ENCODE measurements at places on chromosomes 16 and 17. TPM values are rescaled to one million over a fixed set of nuclear protein-coding genes. Genes with fewer than 3 reads are reported as not detected.

NLRP1 gene
- total RNA-seq = 57.1 TPM

KRT10 gene
- total RNA-seq = 14.5 TPM

TMC6 gene
- 15.2 TPM for total RNA-seq

PRMT7 gene
- 91.5 TPM for total RNA-seq

WSCD1 gene
- 87.2 TPM for total RNA-seq

EVPLL gene
- 0.33 TPM for total RNA-seq

FOXF1 gene
- 0.77 TPM for total RNA-seq

SNX20 gene
- 0.16 TPM for total RNA-seq

GPR139 gene
- total RNA-seq = 0.38 TPM

RAPGEFL1 gene
- 16.2 TPM for total RNA-seq

KREMEN2 gene
- 1.6 TPM for total RNA-seq

IKZF3 gene
- 0.55 TPM for total RNA-seq

NEUROD2 gene
- total RNA-seq = 3.7 TPM

TMEM238L gene
- not detected for total RNA-seq

SEPTIN12 gene
- not detected for total RNA-seq

RDM1 gene
- 0.99 TPM for total RNA-seq

SGSH gene
- 20.3 TPM for total RNA-seq

OR1F1 gene
- total RNA-seq = not detected

RPH3AL gene
- 7.3 TPM for total RNA-seq

PRSS22 gene
- 1.2 TPM for total RNA-seq

VMO1 gene
- 2.3 TPM for total RNA-seq

IL17C gene
- total RNA-seq = not detected

TBC1D16 gene
- 39.0 TPM for total RNA-seq

CDRT15 gene
- total RNA-seq = not detected

RASL10B gene
- 4.1 TPM for total RNA-seq

STXBP4 gene
- total RNA-seq = 128 TPM

ADAMTS18 gene
- total RNA-seq = 49.5 TPM

UMOD gene
- not detected for total RNA-seq
